GF-D8 (cell line): ENCODE measurements at places on chromosomes 5 and 9.

- no peak for DNase-seq
Observed at GRCh38 chr5:68381909-68382308, 166.4 kb downstream of the PIK3R1 start.

- no peak for DNase-seq
Observed at GRCh38 chr5:117680426-117680825, 1105.8 kb upstream of the SEMA6A start.

- DNase-seq: no peak
Observed at GRCh38 chr5:14040542-14040941, 96.1 kb upstream of the DNAH5 start.

- no peak for DNase-seq
Observed at GRCh38 chr9:14323083-14323971, 9.4 kb upstream of the NFIB start.

DNA sequence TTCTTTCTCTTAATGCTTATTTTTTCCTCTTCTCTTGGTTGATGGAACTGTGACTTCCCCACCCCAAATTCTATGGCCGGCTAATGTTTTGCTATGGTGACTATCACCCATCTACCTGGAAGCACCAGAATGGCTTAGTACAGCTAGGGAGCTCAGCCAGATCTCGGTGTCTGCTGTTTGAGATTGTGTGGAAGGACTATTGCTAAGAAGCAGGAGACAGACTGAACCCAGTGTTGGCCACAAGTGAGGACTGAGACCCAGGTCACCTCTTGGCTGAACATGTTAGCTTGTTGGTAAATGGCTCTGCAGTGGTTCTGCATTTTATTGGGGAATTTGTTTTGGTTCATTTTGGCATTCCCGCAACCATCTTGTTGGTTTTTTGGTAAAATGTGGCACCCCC is 2.7 kb downstream of the PRRC2B start:
- DNase-seq: no peak

DNA sequence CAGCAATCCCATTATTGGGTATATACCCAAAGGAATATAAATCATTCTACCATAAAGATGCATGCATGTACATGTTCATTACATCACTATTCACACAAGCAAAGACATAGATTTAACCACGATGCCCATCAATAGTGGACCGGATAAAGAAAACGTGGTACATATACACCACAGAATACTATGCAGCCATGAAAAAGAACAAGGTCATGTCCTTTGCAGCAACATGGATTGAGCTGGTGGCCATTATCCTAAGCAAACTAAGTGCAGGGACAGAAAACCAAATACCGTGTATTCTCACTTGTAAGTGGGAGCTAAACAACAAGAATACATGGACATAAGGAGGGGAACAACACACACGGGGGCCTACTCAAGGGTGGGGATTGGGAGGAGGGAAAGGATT is 33.8 kb upstream of the LAMC3 start:
- no peak for DNase-seq

GRCh38 chr5:164012371-164012770 is 507.0 kb downstream of the MAT2B start:
- no peak for DNase-seq

- no peak for DNase-seq
Observed at GRCh38 chr9:103625161-103625804, 468.8 kb upstream of the SMC2 start.

- peak; percentile 51 for DNase-seq
Observed at GRCh38 chr5:159210210-159210661, 883 bp upstream of the RNF145 start.

GRCh38 chr9:131019388-131020239 is 10.6 kb downstream of the LAMC3 start:
- DNase-seq: no peak

GRCh38 chr5:852431-853401 is 1.9 kb upstream of the ZDHHC11 start:
- no peak for DNase-seq

DNA sequence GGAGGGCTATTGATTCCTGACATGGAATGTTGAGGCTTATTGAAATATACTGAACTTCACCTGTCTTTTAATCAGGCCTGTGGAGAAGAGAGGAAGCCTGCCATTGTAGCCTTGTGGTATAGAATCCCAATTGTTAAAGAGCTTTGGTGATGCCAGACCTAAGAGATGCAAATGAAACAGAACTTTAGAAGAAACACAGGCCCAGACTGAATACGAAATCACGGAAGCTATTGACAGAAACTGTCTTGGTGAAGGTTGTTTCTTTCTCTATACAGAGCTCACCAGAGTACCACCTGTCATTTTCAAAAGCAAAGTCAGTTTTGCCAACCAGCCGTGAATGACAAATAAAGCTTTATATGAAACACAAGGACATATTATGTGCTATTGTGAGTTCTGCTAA is 660.3 kb downstream of the ISL1 start:
- DNase-seq: no peak

- no peak for DNase-seq
Observed at GRCh38 chr5:118937393-118938061, 50.8 kb downstream of the DTWD2 start.

- no peak for DNase-seq
Observed at GRCh38 chr5:95284572-95285408, at the start of gene MCTP1. Gene MCTP1, minus strand, starts transcription at chr5:95285094.

GRCh38 chr5:139925650-139926640 is 117.2 kb downstream of the NRG2 start:
- DNase-seq: no peak

GRCh38 chr9:130321539-130321938 is 56.0 kb downstream of the HMCN2 start:
- no peak for DNase-seq

- DNase-seq: no peak
Observed at GRCh38 chr9:25207402-25208195, 470.6 kb downstream of the TUSC1 start.

DNA sequence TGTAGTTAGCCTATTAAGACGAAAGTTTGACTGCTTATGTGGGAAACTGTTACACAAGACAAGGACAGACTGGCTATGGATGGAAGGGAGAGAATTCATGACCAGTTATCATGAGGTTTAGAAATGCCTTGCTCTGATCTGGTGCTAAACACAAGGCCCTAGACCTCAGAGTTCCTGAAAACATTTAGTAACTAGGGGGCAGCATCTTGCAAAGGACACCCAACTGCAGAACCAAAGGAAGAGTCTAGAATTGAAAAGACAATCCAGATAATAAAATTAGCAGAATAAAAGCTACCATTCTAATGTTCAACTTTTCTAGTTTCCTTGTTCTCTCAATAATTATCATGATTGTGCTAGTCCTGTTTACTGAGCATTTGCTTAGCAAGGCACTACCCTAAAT is 130.5 kb upstream of the GPR151 start:
- no peak for DNase-seq

DNA sequence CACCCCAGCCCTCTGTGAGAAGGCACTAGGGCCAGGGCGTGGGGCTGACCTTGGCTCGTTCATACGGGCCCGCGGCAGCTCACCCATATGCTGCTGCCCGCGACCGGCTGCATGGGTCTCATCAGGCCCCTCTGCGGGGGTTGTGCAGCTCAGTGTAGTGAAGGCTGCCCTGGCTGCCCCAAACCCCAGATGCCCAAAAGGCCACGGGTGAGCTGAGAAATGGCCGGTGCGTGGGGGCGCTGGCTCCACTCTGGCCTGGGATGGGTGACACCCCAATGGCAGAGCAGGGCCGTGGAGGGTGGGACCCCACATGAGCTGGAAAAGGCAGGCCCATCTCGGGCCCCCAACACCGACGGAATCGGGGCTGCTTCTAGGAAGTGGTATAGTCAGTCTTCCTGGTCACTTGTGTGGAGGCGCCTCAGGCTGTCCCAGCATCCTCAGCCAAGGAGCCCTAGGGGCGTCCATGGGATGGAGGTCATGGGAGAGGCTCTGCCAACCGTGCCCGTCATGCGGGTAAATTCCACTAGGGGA is 19.4 kb upstream of the LRRC14B start:
- no peak for DNase-seq

DNA sequence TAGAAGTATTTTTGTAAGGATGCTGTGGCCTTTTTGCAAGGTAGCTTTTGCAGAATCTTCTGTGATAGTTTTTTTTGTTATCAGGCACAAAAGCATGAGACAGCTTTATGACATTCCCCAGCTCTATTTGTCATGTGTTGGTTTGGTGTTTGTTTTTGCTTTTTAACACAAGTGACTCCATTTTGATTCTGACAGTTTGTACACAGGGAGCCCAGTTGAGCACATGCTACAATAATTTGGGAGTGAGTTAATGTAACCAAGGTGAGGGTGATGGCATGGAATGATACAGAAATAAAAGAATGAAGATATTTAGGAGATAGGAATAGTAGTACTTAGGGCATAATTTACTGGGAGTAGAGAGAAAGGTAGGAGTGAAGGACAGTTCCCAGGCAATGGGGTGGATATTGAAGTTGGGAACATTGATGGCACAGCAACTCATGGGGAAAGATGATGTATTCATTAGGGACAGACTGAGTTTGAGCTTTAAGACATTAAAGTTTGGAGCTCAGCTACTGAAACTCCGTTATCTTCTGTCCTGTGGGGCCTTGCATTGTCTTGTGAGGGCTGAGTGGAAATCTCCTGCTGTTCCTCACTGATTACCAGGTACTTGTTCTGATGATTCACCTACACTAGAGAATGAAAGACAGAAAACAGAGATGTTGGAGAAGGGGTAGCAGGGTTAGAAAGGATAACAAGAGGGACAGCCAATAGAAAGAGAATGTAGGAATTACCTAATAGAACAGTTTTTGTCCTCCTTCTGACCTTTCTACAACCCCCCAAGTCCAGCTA is 88.3 kb upstream of the CCDC112 start:
- DNase-seq: no peak

DNA sequence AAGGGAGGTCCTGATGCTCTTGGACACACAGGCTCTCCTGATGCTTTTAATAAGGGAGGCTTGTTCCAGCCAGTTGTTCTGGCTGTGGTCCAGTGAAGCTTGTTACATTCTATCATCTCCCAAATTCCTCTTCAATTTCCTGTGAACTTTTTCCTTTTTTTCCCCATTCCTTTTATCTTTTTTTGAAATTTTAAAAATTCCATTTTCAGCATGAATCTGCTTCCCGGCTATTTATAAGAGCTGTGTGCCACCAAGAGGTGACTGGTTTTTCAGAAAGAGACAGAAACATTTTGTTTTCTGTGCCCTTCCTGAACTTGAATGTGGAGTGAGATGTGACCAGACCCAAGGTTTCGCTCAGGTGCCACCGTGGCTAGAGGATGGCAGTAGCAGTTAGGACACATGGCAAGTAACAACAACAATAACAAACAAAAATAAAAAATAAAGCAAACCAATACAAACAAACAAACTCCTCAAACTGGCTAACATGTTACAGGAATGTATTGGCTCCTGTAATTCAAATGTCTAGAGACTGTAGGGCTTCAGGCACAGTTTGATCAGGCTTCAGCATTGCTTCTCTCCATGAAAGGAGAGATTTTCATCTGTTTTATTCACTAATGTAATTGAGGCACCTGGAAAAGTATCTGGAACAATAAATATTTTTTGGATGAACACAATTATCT is 121.1 kb downstream of the BOD1 start:
- DNase-seq: no peak
